Stimulated activated CD4-positive, alpha-beta T cell treated with anti-CD3 and anti-CD28 coated beads, TNF-alpha, amount 100 ng/mL, for 48 hours (primary cell): ENCODE measurements at places on chromosomes 7 and 10.

GRCh38 chr7:979886-980571 is 3.0 kb upstream of the CYP2W1 start:
- no peak for DNase-seq

DNA sequence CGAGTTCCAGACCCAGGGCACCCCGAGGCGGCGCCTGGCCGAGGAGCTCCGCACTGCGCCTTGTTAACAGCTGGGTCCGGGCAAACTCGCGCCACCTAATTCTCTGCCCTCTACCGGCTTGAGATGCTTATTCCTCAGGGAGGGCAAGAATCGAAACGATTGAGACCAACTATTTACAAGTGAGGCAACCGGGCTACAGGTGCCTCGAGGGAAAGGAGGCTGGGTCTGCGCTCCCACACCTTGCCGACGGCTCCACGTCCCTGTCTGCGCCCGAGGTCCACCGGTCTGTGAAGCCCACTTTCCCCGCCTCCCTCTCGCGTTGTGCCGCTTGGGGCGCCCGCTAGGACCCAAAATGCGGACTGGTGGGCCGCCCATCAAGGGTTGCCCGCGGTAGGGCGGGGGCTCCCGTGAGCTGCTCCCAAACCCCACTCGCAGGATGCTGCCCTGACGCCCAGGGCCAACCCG is 527 bp downstream of the AKR1B1 start:
- DNase-seq: peak; percentile 42

DNA sequence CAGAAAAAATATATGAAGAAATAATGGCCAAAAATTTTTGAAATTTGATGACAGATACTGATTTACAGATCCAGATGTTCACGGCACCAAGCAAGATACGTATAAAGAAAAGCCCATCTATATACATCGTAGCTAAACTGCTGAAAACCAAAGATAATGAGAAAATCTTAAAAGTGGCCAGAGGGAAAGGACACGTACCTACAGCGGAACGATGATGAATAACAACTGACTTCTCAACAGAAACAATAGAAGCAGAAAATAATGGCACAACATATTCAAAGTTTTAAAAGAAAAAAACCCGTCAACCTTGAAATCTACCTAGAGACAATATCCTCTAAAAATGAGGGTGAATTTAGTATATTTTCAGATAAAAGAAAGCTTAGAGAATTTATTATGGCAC is 31.9 kb downstream of the IL2RA start:
- DNase-seq: no peak

- no peak for DNase-seq
Observed at GRCh38 chr10:22317076-22317370, 835 bp downstream of the COMMD3 start.

GRCh38 chr10:88401671-88402347 is 181.3 kb downstream of the RNLS start:
- DNase-seq: no peak

DNA sequence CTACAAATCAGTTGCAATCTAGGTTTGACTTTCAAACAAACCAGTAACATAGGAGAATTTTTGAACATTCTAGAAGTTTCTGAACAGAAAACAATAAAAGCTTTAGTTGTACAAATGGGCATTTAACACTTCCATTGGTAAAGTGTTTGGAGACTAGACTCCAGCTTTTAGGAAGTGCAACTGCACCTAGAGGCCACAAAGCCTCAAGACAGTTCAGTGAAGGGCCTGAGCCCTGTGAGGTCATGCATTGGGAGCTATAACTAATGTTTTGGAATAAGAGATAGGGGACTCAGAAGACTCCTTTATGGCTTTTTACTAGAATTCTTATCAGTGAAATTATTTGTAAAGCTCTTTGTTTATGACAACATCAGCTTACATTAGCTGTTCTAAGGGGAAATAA is 3.0 kb upstream of the EPHB6 start:
- no peak for DNase-seq

- DNase-seq: no peak
Observed at GRCh38 chr10:60795465-60796202, 17.4 kb downstream of the CDK1 start.

DNA sequence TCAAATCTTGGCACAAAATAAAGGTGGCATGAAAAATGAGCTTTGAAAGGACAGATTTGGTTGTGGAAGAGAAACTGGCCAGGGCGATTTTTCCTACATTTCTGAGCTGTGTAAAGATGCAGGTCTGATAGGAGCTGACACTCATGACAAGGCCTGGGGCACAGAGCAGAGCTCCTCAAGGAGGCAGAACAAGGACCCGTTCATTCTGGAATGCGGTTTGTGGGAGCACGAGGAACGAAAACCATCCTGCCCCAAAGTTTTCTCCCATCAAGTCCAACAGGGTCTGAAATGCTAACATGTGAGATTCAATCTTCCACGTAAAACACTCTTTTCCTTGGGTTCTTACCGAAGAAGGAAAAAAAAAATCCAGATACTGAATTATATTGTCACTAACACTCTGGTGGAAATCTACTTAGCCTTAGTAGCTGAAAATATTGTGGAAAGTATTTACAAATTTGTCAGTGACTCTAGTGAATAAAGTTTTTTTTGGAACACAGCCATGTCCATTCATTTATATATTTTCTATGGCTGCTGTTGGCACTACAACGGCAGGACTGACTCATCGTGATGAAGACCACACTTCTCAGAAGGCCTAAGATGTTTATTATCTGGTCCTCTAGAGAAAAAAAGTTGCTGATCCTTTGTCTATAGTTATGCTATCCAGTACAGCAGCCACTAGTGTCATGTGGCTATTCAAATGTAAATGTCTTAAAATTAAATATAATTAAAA is 215.7 kb downstream of the BAMBI start:
- no peak for DNase-seq

GRCh38 chr7:98058186-98058585 is 48.5 kb upstream of the LMTK2 start:
- no peak for DNase-seq
